ENCODE measurements at places on chromosomes 2 and 18.

GRCh38 chr2:226788064-226788463 is 11.6 kb downstream of the IRS1 start:
- no peak for DNase-seq

GRCh38 chr2:26542194-26542455 is 64.2 kb upstream of the OTOF start:
- no peak for DNase-seq

- DNase-seq = no peak
Measured at GRCh38 chr2:23806201-23806600, 120.7 kb downstream of the ATAD2B start.

DNA sequence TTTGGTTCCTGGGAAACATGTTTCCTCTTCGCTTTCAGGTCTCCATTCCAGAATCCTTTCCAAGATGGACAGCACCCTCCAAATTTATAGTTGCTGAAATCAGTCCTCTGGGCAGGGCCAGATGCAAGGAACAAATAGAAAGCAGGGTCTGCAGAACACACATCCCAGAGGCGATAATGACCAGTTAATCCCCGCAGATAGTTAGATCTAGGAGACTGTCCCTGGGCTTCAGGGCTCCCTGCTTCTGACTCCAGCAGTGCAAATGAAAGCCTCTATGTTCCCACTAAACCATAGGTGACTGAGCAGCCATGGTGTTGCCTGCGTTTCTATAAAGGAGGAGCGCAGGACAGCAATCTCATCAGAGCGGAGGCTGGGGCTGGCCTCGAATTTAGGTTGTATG is 38.7 kb downstream of the SRSF7 start:
- DNase-seq = no peak

DNA sequence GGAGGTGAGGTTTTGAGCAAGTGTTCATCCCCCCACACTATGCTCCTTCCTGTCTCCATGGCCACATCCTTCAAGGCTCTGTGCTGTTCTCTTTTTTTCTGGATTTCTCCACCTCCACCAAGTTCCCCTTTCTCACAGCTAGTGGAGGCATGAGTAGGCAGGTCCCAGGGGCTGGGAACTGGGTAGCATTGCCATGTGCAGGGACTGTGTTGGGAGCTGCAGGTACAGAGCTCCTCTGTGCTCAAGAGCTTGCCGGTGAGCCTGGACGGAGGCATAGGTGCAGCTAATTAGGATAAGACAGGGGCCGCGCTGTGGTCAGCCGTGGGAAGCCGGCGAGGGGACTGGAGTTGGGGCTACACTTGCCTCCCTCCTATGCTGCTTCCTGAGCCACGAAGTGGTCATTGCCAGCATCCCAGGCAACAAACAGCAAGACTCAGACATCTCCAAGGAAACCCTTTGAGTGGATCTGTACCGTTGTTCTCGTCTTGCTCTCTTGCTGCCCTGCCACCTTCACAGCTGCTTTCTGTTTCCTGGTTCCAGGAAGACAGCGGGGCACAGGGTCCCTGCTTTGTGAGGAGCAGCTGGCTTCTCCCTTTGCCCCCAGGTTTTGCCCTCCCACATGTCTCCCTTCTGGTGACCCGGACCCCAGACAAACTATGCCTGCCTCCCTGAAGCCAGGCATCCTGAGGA is 36.9 kb downstream of the ATOH8 start:
- DNase-seq = no peak

DNA sequence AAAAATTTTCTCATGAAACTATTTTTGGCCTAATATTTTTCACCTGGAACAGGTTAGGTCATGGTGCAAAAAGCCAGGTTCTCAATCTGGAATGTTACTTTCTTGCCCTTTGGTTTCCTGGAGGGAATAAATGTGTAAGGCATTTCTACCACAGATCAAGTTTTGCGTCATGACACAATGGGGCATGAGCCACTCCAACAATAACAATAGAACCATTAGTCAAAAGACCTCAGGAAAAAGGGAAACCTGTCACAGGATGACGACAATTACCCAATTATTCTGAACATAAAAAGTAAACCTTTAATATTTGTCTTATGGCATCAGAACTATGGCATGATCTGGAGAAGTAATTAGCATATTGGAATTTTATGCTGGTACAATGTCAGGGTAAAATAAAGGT is 88.2 kb upstream of the HNRNPA3 start:
- DNase-seq = no peak

- DNase-seq = no peak
Measured at GRCh38 chr2:174704642-174705041, 59.6 kb downstream of the CHRNA1 start.

GRCh38 chr2:195413422-195413821 is 243.6 kb upstream of the SLC39A10 start:
- DNase-seq = no peak

DNA sequence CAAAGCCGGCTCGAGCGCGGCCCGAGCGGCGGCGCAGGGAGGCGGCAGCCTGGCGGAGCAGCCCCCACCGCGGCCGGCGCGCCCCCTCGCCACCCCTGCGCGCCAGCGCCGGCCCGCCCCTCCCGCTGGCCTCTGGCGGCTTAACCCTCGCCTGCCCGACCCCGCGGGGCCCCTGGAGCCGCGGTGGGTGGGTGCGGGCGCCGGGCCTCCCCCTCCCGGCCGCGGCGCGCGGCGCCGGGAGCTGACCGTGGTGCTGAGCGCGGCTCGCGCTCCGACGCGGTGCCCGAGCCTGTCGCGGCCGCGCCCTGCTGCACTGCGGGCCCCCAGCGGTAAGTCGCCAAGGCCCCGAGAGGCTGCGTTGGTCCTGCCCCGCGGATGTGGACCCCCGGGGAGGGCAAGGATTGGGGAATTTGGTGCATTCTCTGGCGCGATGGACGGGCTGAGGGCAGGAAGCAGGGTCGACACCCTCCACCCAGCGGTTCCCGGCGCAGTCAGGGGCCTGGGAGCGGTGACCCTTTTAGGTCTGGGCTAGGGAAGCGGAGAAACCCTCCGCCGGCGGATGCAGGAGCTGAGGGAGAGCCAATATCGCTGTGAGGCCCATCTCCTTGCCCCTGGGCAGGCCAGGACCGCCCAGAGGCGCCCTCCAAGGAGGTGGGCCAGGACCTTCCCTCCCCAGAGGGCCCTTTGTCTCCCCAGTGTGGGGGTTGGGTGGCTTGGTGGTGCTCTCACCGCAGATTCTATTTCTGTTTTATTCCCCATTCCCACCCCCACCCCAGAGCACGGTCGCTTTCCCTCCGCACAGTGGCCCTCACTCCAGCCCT is 923 bp downstream of the AMER3 start:
- DNase-seq = no peak
